Activated T-cell treated with anti-CD3 and anti-CD28 coated beads for 1 hour (primary cell): ENCODE measurements at places on chromosomes 1 and 21.
A peak's percentile ranks its signal among the peaks of the same experiment; 100 is the strongest.

DNA sequence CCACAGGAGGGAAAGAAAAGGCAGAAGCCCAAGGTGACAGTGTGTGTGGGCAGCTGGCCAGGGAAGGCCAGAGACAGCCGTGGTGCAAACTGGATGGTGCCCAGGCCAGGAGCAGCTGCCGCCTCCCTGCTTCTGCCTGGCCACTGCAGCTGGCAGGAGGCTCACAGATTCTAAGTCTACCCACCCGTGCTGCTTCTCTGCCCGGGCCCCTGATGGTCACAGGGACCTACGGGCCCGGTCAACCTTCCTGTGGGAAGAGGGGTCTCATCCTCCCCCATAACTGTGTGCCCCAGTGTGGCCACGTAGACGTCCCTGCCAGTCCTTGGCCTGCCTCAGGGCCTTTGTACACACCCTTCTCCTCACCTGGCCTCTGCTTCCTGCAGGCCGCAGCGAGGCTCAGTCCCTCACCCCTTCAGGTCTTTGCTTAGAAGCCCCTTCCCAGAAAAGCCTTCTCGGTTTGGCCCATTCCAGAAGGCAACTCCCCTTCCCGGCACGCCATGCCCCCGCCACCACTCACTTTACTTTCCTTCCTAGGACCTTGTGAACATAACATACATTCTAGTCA is 192.6 kb upstream of the AJAP1 start:
- no peak for DNase-seq

DNA sequence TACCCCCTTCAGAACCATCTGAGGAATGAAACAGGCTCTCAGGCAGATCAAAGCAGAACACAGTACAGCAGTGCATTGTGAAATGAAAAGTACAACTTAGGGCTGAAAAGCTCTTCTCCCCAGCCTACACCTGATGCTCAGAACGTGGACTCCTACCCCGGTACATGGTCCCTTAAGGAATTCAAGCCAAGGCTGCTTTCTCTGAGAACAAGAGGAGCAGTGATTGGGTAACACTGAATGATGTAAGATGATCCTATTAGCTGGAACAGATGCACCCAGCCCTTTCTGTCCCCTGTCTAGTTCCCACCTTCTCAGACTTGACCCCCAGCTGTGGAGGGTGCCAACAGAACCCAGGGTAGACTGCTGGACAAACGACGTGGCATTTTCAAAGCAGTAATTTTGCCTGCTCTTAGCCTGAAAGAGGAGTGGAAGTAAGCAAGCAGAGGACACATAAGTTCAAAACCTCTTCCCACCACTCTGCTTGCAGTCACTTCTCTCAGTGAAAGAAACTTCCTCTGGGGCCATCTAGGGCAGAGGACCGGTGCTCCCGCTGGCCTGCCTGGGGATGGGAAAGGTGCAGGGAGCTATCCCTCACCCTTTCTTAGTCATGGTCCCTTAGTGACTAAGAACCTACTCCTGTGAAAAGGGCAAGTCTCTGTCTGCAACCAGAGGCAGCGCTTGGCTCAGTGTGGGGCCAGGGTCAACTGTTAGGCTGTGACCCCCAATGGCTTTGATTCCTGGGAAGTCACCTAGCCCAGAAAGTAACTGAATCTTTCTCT is 72.7 kb downstream of the TRABD2B start:
- DNase-seq = no peak

DNA sequence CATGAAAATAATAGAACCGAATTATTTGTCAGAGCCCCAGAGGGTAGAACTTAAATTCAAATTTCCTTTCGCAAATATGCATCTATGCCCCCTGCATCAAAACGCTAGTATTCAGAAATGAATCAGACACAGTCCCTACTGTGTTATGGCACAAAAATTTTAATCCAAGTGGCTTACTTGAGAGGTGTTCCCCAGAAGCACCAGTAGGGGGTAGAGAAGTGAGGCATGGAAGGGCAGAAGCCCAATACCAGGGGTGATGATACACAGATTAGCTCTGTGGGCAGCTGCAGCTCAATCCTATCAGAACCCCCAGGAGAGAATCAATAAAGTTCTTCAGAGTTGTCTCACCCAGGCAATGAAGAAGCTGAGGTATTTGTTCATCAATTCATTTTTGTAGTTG is 342.2 kb downstream of the OMA1 start:
- no peak for DNase-seq

DNA sequence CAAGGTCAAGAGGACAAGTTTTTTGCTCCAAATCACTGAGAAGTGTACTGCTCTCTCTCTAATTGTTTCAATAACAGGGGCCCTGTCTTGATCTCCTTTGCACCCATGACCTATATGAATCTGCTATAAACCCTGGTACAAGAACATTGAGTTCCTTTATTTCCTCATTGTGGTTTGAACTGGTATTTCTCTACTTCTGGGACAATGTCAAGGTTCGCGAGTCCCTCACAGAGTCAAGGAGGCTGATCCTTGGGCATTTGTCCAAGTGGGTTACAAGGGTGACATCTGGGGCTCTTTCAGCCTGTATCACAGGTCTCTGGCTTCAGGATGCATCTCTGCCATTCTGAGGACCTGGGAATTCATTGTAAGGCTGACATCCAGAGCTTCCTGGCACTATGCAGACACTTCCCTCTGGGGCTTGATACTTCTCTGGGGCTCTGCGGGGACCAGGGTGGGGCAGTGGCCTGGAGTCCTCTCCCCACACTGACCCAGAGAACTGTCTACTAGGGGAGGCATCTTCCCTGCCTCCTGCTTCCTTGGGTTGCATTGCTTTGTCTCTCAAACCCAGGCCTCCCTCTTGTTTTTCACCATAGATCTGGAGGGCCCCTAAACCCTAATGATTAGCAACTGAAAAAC is 22.5 kb upstream of the ZNF648 start:
- no peak for DNase-seq

DNA sequence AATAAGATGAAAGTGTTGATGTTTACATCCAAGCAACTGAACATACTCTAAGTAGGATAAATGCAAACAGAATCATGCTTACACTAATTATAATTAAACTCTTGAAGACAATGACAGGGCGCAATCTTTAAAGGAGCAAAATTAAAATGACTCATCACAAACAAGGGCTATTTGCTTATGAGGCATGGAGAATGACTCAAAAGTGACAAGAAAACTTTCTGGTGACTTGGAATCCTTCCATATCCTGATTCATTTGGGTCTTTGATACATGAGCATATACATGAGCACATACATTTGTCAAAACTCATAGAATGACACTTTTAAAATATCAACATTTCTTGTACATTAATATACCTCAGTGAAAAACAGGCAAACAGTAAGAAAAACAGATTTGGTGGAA is 1632.3 kb downstream of the KCNT2 start:
- no peak for DNase-seq

- no peak for DNase-seq
Measured at GRCh38 chr1:34639701-34640100, 115.1 kb upstream of the GJB5 start.

GRCh38 chr1:118300808-118301207 is 115.8 kb upstream of the SPAG17 start:
- DNase-seq = no peak

- peak; percentile 11 for DNase-seq
Measured at GRCh38 chr1:241639623-241640148, 483 bp downstream of the CHML start.

DNA sequence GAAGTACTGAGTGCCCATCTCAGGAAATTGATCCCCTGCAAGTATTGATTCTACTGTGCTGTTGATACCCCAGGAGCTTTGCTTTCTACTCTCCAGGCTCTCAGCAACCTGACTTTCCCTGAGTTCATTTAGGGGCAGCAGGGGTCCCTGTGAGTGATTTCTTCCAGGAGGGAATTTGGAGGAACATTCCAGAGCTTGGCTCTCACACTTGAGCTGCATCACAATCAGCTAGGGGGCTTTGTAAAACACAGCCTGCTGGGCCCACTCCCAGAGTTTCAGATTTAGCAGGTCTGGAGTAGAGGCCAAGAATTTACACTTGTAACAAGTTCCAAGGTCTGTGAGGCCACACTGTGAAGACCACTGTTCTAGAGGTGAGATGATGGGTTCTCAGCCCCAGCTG is 16.1 kb upstream of the ACTL8 start:
- no peak for DNase-seq

- no peak for DNase-seq
Measured at GRCh38 chr1:191222206-191222605, 744.5 kb upstream of the BRINP3 start.

GRCh38 chr21:41932576-41933312 is 21.1 kb downstream of the C2CD2 start:
- DNase-seq = no peak

DNA sequence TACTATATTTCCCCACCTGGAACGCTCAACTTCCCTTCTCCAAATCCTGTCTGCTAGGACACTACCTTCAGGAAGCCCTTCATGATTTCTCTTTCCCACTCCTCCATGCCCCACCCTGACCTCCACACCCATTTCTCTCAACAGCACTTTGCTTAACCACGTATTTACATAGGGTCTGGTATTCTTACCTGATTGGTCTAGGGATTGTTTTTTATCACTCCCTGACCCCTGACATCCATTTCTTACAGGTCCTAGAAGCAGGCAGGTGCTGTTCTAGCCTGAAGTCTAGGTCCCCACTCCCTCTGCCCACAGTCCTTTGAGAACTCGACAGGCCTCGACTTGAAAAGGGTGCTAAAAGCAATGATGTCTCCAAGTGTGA is 47.5 kb downstream of the DMAP1 start:
- DNase-seq = no peak

GRCh38 chr1:175687622-175688415 is 55.6 kb downstream of the TNR start:
- DNase-seq = no peak

DNA sequence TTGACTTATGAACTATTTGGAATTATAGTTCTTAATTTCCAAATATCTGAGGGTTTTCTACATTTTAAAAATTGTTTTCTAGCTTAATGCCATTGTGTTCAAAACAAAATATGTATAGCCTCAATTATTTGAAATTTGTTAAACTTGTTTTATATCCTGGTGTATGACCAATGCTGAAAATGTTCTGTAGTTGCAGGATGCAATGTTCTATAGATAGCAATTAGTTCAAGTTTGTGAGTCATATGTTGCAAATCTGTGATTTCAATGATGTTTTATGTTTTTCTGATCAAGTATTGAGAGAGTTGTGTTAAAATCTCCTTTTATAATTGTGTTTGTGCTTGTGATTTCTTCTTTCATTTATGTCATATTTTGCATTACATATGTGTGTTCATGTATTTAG is 517.5 kb downstream of the ADGRL2 start:
- no peak for DNase-seq

GRCh38 chr1:52234014-52234413 is 92.1 kb downstream of the ZFYVE9 start:
- DNase-seq = no peak

- DNase-seq = no peak
Measured at GRCh38 chr1:91872559-91873081, 13.3 kb downstream of the TGFBR3 start.

DNA sequence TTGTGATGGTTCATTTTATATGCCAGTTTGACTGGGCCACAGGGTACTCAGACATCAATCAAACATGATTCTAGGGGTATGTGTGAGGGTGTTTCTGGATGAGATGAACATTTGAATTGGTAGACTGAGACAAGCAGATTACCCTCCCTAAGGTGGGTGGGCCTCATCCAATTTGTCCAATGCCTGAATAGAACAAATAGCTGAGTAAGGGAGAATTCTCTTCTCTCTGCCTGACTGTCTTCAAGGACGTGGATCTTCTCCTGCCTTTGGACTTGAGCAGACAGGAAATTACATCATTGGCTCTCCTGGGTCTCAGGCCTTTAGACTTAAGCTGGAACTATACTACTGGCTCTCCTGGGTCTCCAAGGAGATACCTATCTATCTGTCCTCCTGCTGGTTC is 64.4 kb downstream of the SUSD4 start:
- no peak for DNase-seq

DNA sequence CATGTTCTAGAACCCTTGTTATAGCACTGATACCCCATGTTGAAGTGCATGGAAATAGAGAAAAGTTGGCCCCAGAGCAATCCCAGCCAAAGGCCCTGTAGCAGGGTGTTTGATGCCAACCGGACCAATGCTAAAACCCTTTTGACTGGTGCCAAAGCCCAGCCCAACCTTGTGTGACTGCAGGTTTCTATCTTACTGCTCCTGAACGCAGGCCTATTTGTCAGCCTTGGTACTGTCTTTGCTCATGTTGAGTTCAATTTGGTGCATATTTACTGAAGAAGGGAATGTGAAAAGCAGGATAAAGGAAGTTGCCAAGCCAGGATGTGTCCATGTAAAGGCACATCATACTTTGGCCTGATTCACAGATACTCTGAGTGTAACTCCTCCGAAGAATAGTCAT is 51.7 kb upstream of the NFASC start:
- no peak for DNase-seq

DNA sequence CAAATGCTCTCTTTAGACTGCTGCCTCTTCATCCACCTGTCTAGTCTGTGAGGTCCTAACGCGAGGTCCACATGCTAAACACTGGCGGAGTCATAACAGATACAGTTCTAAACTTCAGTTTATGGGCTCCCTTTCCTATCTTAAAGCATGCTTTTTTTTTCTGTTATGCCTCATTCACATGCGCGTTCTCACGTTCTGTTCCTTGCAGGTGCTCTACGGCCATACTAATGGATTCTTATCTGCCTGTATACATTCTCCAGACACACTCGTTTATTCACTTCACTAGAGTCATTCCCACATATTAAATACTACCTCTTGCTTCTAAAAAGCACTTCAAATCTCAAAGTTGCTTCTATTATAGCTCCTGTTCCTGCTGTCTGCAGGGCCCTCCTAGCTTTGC is 38.7 kb downstream of the PHC2 start:
- DNase-seq = no peak

DNA sequence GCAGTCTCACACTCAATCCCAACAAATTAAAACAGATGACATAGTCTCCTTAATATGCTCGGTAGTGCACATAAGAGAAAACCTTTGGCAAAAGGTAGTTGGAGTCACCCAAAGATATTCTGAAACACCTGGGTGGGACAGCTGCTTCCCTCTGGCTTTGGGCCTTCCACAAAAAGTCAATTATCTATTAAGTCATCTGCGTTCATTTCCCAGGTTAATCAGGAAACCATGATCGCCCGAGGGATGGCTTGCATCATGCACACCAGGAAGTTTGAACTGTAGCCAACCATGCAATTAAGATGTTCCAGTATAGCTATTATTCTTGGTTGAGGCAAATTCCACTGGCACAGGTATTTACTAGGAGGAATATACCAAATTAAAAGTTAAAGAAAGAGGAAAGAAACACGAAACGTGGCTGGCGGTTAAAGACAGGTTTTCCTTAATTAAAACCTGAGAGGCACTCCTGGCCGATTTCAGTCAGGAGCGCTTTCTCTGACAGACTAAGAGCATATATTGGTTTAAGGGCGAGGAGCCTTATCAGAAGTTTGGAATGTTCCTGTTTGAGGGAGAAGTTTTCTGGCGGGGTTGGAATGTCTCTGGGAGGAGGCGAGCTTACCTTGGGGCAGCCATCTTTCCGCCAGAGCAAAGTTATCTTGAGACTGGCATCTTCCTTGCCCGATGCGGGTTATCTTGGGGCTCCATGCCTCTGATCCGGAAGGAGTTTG is 19.9 kb downstream of the CLDN17 start:
- no peak for DNase-seq

GRCh38 chr1:11664336-11665065 is 501 bp downstream of the FBXO6 start:
- peak; percentile 47 for DNase-seq
